Stimulated activated CD4-positive, alpha-beta T cell treated with anti-CD3 and anti-CD28 coated beads, Interleukin-4, amount 100 ng/mL, for 24 hours (primary cell): ENCODE measurements at places on chromosomes 11 and 22.

- DNase-seq = no peak
These were observed 57.7 kb downstream of the TEAD1 start for GRCh38 chr11:12731841-12732336.

DNA sequence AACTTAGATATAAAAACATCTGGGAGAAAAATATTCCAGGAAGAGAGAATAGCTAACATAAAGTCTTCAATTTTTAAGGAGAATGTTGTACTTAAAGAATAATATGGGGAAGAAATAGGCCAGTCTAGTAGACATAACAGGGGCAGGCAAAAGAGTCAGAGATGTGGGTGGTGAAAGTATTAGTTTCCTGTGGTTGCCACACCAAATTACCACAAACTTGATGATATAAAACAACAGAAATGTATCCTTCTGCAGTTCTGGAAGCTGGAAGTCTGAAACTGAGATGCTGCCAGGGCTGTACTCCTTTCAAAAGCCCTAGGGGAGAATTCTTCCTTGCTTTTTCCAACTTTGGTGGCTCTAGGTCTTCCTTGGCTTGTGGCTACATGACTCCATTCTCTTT is 1309.7 kb downstream of the LRRC4C start:
- DNase-seq = no peak

DNA sequence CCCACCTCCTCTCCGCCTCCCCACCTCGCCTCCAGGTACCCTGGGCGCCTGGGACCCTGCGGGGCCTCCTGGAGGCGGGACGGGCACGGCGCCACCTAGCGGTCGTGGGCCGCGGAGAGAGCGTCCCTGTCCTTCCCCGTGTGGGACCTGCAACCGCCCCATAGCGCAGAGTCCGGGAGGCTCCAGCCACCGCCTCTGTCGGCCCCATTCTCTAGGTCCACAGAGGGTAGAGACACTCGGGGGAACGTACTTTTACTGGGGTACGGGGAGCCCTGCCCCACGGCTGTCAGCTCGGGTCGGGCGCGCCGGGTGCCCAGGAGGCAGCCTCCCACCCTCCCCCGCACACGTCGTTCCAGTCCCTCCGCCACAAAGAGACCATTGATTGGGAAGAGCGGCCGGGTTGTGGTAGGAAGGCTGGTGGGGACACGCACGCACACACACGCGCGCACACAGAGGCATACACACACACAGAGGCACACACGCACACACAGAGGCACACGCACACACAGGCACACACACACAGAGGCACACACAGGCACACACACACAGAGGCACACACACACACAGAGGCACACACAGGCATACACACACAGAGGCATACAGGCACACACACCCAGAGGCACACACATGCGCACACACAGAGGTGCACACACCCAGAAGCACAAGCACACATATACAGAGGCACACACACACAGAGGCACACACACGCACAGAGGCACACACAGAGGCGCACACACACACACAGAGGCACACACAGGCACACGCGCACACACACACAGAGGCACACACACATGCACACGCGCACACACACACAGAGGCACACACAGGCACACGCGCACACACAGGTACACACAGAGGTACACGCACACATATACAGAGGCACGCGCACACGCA is 12.6 kb upstream of the NECTIN1 start:
- peak; percentile 56 for DNase-seq

DNA sequence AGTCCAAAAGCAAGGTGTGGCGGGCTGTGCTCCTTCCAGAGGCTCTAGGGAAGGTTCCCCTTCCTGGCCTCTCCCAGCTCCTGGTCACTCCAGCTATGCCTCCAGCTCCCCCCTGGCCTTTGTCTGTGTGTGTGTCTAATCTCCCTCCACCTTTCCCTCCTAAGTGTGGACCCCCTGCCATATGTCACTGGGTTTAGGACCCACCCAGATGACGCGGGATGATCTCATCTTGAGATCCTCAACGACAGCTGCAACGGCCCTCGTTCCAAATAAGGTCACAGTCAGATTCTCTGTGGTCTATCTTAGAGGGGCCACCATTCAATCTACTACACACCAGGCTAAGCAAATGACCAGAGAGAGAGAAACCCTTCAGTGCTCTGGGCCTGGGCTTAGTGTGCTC is 107.9 kb downstream of the ARHGAP8 start:
- DNase-seq = no peak

DNA sequence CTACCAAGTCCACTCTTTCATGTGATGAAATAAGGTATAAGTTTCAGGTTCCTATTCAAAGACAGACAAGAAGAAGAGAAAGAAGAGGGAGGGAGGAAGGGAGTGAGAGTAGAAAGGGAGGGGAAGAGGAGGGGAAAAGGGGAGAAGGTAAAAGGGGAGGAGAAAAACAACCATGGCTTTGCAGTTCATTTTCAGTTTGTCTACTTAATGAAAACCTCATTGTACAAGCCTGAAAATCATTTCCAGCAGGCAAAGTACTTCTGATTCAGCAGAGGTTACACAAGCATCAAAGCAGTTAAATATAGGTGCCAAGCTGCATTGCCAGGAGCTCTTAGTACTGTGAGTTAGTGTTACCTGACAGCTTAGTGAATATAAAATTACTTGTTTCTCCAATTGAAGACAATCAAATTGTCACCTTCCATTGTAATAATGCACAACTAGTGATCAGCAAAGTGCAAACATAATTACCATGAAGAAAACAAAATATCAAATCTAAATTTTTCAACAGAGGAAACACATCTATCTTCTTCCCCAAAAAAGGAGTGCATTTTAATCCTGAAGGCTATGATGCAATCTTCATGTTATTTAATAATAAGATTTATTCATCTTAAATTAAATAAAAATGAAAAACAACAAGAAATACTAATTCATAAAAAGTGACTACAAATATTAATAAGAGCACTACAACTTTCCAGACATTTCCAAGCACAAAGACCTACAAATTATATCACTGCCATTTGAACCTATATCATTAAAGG is 8.2 kb downstream of the SOX6 start:
- DNase-seq = no peak

GRCh38 chr22:38973289-38974169 is 8.6 kb upstream of the APOBEC3B start:
- DNase-seq = peak; percentile 45

DNA sequence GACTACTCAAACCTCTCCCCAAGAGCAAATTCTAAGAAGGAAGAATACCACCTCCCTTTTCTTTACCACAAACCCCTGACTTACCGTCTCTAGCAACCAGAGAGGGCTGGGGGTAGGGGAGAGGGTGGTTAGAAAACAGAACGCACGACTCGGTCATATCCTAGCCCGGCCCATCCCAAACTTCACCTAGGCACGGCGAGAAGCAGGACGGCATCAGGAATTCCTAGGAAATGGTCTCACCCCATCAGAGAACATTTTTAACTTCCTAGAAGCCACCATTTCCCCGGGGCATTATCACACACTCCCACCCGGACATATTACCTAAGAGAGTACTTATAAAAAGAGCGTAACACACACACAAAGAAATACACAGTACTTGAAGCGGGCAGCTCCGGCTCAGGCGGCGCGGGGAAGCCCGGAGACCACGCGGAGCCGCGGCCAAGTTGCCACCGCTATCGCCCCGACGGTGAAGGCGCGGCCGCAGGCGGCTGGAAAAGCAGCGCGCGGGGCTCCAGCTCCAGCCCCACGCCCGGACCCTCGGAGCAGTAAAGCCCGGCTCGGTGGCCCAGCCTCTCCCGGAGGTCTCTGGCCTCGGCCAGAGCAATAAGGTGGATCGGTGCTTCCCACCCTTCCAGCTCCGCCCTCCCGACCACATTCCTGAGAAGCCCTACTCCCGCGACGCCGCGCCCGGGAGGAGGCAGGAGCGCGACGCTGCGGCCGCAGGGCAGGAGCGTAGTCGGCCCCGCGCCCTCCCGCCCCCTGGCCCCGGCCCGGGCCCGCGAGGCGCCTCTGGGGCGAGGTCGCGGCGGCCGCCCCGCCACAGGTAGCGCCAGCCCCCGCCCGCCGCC is 878 bp downstream of the RRAS2 start:
- peak; percentile 25 for DNase-seq

DNA sequence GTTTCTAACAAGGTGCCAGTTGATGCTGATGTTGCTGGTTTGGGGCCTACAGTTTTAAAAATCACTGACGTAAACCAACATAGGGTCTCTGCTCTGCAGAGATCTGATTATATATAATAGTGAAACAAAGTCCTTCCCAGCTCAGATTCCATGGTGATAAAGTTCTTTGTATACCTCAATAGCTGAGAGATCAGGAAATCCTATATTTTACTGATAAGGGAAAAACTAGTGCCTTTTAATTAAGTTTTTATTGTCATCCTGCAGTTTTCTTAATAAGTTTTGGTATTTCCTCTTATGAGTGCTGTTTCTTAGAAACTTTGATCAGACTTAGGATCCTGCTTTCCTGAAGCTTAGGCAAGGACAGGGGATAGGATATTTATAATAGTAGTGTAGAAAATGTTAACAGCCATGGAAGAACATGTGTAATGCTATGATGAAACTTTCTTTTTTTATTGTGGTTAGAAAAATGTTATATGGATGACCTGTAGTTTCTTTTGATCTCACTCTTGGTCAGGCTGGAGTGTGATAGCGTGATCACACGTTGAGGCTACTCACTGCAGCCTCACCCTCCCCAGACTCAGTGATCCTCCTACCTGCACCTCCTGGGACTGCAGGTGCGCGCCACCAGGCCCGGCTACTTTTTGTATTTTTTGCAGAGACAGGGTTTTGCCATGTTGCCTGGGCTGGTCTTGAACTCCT is 14.1 kb downstream of the CAPRIN1 start:
- DNase-seq = no peak

- DNase-seq = no peak
These were observed 62.4 kb upstream of the ZBED5 start for GRCh38 chr11:10920205-10920604.

DNA sequence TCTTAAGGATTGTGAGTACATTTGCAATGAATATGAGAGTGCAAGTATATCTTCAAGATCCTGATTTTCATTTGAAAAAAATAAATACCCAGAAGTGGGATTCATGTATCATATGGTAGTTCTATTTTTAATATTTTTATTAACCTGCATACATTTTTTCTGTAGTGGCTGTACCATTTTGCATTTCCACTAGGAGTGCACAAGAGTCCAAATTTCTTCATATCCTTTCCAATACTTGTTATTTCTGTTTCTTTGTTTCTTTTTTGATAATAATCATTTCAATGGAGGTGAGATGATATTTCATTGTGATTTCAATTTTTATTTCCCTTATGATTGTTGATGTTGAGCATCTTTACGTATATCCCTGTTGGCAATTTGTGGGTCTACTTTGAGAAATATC is 759.8 kb upstream of the CNTN5 start:
- no peak for DNase-seq

GRCh38 chr11:72234920-72235319 is 9.1 kb downstream of the PHOX2A start:
- no peak for DNase-seq

DNA sequence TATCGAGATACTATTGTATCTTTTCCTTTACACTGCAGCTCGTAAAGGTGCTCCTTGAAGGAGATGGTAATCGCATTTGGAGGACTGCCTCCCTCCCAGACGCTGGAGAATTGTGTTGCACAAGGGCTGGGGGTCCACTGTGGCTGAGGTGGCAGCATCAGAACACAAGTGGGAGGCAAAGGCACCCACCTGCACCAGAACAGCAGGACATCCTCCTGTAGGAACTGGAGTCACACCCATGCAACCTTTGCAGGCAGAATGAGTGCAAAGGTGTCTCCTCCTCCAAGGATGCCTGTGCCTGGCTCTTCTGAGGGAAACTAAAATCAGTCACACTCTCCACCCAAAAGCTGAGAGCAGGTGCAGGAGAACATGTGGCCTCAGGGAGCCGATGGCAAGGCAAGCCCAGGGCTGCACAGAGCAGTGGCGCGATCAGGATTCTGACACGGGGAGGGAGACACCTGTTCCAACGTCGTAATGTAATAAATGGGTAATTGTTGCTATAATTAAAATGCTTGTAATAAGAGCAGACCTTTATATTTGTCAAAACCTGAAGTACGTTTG is 1501.4 kb downstream of the TBC1D22A start:
- no peak for DNase-seq

DNA sequence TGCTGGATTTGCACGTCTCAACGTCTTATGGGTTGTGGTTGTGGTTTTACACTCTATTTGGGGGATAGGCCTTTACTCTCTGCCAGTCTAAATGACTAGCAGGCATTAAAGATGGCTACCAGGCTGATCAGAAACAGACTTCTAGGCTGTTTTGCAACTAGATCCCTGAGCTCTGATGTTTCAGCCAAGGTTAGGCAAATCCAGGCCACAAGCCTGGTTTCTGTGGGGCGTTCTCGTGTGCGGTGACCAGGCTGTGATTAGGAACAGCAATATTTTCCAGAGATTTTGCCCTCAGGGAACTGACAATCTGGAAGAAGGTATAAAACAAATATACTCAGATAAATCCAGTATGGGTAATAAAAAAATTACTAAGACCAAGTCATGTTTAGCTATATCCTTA is 502.4 kb downstream of the INSC start:
- DNase-seq = no peak

DNA sequence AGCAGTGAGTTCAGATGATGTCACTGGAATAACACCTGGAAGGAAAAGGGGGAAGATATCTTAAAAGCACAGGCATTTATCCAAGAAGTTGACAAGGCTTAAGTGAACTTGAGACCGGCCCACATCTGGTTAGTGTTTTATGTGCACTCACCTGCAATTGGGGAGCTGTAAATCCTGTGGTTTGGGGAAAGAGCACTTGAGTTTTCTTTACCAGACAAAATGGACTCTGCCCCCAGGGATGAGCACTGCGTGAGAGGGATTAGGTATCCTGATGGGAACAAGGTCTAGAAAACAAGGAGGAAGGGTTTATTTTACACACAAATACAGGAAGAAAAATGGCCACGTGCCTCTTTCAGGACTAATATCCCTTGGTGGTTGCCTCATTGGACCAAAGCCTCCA is 15.2 kb downstream of the E2F8 start:
- DNase-seq = no peak

DNA sequence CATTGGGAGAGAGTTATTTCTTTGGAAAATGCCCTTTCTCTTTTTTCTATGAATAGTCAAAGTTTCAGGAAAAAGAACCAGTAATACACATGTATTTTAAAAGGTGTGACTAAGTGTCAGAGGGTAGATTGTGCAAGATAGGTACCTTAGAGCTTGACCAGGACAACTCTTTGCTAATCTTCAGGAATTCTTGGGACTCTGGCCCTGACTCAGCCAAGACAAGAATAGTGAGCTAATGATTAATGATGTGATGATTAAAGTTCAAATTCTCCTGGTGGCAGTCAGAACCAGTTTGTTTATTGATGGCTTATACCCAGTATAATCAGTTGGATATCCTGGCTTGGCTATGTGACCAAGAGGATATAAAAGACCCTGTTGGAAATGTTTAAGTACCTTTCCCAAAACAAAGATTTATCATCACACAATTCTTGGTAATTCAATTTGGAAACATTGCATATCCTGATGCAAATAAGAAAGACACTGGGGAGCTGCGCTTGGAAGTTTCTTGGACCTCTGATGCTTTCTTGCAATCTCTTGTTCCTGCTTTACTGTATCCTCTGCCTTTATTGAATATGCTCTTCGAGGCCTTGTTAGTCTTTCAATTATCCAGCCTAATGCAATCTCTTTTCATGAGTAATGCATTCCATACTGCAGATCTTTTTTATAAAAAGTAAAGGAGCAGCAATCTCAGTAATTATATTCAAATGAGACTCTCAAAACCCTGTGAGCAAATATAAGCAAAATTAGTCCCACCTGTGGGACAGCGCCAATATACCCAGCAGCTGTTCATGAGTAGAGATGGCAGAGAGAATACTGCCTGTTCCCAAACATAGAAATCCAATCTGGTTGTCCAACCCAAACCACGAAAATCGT is 48.0 kb upstream of the CEP126 start:
- DNase-seq = no peak
